ENCODE measurements at places on chromosomes 12 and 14.

DNA sequence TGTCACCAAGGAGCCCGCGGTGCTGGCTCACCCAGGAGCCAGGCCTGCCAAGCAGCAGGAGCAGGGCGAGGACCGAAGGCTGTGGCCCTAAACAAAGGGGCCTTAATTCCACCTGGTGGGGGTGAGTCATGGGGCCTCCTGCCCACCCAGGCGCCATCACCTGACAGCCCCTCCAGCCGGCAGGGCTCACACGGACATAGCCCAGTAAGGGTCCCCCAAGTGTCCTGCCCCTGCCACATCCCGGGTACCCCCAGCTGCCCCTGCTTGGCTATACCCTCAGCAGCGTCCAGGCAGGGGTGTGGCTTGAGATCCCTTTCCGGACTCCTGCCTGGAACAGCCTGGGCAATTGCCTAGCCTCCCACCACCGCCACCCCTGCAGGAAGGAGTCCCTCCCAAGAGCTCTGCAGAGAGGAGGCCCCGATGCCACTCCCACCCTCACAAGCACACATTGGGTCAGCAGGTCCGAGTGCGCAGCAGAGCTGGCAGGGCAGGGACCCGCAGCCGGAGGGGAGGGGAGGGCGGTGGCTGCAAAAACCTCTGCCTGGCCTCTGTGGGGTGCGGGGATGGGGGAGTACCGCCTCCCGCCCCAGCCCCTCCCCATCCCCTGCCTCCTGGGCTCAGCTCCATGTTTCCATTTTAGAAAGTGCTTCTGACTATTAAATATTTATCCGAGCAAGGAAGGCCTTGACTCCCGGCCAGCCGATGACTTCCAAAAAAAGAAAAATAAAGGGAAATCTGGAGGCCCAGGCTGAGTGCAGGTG is 4.6 kb downstream of the AHNAK2 start:
- ATAC-seq: no peak

DNA sequence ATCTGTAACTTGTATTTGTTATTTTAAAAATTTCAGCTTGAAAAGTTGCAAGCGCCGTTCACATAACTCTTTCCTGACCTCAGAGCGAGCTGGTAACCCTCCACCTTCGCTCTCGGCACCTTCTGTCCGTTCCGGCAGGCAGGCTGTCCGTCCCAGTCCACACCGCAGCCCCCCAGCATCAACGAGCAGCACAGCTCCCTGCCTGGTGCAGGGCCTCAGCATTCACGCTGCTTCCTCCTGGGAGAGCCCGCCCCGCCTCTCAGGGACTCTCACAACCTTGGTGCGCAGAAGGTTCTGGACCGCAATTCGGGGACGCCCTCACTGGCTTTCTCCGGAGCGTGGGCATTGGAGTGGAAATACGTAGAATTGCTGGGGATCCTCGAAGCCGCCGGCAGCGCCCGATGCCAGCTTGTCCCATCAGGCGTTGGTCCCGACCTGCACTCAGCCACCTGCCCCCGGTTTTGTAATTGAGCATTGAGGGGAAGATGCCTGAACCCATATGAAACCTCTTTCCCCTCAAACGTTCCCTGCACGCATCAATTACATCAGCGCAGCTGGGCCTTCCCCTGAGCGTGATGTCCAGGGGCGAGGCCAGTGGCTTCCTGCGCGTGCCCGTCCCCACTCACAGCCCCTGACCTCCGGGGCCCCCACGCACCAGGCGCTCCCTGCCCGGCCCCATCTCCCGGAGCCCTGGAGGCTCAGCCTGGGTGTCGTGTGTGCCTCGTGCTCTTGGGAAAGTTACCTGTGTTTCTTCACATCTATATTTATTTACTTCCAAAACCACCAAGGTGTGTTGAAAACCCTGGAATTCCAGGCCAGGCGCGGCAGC is 19.1 kb downstream of the LRCOL1 start:
- no peak for ATAC-seq

- peak; percentile 86 for ATAC-seq
Measured at GRCh38 chr14:72451054-72451972, 442.6 kb downstream of the DPF3 start.

DNA sequence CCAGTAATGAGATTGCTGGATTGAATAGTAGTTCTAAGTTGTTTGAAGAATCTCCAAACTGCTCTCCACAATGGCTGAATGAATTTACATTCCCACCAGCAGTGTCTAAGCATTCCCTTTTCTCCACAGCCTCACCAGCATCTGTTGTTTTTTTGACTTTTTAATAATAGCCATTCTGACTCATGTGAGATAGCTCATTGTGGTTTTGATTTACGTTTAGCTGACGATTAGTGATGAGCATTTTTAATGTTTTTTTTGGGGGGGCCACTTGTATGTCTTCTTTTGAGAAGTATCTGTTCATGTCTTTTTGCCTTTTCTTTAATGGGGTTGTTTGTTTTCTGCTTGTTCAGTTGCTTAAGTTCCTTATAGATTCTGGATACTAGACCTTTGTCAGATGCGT is 8.1 kb upstream of the SLC15A5 start:
- no peak for ATAC-seq

GRCh38 chr12:6330192-6330591 is 11.7 kb downstream of the TNFRSF1A start:
- ATAC-seq: no peak

DNA sequence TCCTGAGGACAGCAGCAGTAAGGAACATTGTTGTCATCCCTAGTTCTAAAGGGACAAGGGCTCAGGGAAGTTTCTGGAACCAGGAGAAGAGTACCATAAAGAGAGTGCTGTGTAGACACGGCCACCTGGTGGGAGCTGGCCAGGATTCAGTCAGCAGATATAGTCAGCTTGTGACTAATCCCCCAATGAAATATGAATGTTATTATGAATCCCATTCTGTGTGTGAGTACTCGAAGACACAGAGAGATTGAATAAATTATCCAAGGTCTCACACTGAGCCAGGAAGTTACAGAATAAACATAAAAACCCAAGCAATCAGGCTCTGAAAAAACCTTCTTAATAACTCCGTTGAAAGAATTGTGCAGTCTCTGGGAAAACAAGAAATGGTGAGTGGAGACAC is 1359.5 kb downstream of the AACS start:
- ATAC-seq: no peak

GRCh38 chr12:16346958-16347357 is 487 bp upstream of the MGST1 start:
- ATAC-seq: no peak

DNA sequence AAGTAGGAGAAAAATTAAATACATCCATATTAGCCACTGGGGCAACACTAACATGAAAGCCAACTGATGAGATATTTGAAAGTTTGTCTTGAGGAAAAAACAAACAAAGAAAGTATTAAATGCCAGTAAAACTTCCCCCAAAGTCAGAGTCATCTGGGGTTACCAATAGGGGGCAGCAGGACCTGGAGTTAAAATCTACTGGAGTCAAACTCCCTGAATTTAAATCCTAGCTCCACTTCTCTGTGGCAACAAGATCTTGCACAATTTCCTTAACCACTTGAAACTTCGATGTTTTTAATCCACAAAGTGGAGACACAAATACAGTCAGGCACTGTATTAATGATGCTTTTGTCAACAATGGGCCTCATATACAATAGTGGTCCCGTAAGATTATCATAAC is 14.4 kb downstream of the PLEKHG7 start:
- ATAC-seq: no peak

DNA sequence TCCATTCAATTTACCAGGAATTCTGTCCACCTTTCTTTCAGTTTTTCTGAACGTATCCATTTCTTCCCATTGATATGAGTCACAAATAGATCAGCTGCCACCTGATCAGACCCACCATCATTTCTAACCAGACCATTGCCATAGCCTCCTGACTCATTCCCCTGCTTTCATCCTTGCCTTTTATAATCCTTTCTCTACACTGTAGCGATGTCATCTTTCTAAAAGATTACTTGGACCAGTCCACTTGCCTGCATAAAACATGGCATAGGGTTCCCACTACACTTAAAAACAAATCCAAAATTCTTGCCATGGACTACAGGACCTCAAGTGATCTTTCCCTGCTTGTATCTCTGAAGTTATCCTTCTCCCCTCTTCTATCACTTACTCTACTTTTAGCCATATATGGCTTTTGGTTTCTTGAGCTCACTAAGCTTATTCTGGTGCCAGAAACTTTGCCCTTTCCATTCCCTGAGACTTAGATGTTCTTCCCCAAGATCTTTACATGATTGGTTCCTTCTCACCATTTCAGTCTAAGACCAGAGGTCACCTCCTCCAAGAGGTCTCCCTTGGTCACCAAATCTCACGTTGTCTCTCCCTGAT is 149.5 kb upstream of the KRR1 start:
- peak; percentile 51 for ATAC-seq

DNA sequence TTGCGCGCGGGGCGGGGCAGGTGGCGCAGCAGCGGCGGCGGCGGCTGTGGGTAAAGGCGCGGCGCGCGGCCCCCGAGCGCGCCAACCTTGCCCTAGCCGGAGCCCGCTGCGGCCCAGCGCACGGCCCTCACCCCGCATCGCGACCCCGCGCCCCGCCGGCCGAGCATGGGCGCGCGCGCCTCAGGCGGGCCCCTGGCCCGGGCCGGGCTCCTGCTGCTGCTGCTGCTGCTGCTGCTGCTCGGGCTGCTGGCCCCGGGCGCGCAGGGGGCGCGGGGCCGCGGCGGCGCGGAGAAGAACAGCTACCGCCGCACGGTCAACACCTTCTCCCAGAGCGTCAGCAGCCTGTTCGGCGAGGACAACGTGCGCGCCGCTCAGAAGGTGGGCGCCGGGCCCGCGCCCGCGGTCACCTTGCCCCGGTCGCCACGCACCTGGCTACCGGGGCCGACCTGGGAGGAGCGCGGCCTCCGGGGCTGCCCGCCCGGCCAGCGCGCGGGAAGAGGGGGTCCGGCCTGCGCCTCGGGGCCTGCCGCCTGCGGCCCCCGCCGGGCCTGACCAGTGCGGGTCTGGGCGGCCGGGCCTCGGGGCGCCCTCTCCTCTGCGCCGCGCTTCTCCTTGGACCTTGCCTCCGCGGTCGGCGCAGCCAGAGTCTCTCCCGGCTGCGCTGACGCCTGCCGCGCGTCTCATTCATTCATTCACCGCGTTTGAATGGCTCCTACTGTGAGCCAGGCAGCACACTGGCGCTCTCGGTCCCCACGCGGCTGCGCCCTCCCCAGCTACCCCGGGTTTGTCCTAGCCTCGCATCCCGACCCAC is at the start of gene BRI3BP:
TSS of gene BRI3BP (plus strand) at position 20 of the 811 bp plus-strand sequence. CDS start at position 166, 146 bp downstream.
- ATAC-seq: peak; percentile 54

DNA sequence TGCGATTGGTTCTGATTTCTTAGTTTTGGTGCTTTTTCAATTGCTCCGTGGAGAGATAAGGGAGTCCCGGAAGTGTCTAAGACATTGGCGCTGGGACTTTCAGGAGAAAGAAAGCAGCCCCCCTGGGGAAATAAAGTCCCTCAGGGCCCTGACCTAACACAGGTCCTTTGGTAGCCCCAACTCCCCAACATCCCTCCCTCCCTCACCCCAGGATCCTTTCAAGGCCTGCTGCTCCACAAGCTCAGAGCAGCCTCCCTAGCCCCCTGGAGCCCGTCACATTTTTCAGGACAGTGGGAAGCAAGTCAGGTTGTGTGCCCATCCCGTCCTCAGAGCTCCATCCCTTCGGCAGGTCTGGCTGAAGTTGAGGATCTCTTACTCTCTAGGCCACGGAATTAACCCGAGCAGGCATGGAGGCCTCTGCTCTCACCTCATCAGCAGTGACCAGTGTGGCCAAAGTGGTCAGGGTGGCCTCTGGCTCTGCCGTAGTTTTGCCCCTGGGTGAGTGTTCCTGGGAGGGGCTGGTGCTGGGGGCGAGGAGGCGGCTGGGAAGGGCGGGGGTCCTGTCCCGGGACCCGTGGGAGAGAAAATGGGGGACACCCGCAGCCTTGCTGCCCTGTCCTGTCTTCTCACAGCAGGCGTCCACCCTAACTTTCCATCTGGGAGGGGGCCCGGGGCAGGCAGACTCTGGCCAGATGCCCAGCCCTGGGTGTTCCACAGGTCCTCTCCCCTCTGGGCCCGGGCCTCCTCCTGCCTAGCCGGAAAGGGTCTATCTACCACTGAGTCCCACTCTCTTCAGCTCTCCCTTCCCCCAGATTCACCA is 950 bp downstream of the IFI27 start:
- no peak for ATAC-seq

DNA sequence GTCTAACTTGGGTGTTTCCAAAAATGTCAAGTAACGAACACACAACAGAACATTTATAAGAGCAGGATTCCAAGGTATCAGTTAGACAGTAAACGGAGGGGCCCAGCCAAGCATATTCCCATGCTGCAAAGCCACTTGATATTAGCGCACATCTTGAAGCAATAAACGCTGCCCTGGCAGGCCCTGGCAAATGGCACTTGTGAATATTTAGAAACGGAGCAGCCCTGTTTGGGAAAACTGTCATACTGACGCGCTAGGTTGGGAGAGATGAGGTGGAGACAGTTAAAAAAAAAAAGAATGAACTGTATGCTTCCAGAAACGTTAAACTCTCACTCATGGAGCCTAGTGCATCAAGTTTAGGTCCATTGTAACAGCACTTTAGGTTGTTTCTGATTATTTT is 9.3 kb downstream of the DGLUCY start:
- ATAC-seq: no peak

- ATAC-seq: peak; percentile 33
Measured at GRCh38 chr14:21867541-21867940, 193.9 kb upstream of the OR4E1 start.

- ATAC-seq: no peak
Measured at GRCh38 chr12:17588968-17589367, 501.0 kb downstream of the RERGL start.

DNA sequence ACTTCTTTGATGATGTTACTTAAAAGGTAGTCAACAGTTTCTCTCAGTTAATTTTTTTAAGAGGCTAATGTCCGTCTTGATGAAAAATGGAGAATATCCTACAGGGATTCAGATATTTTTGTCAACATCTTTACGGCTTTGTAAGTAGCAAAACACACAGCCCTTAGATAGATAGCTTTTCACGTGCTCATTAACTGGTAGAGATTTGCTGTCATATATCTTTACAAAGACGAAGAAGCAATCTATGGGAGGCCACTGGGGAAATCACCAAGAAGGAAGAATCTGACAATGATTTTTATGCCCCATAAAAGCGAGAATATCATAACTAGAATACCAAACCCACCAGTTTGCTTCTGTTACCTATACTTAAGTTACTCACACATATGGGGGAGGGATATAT is 121.2 kb downstream of the SLC2A13 start:
- no peak for ATAC-seq

GRCh38 chr14:104438166-104438887 is 141.2 kb upstream of the C14orf180 start:
- no peak for ATAC-seq

DNA sequence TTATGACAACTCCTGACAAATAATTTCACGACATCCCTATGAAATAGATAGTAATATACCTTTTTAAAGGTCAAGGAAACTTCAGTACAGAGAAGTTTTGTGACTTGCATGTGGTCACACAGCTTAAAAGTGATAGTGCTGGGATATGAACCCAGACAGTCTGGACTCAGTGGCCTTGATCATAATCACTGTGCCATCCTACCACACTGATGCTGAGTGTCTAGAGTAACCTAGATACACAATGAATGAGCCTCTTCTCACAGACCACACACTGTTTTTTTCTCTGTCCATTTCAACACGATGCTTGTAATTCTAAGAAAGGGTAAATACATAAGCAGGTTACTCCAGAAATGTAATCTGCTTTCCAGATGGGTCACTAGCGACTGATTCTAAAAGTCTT is 88.2 kb downstream of the SYNE2 start:
- ATAC-seq: peak; percentile 77
